Activated CD4-positive, alpha-beta T cell treated with anti-CD3 and anti-CD28 coated beads for 36 hours (primary cell): ENCODE measurements at places on chromosomes 3 and 15. TPM values are rescaled to one million over a fixed set of nuclear protein-coding genes. Genes with fewer than 3 reads are reported as not detected.
A peak's percentile ranks its signal among the peaks of the same experiment; 100 is the strongest.

- H3K27ac ChIP-seq, result no peak overlapping the region
- H3K27me3 ChIP-seq, result peaks cover 7% of the 10 kb centered on the region
- no peak for DNase-seq
- H3K4me1 ChIP-seq, result no peaks in the 10 kb centered on the region
- no peak overlapping the region for H3K4me3 ChIP-seq
These were observed 99.5 kb downstream of the SV2B start for GRCh38 chr15:91199511-91199910.

DNA sequence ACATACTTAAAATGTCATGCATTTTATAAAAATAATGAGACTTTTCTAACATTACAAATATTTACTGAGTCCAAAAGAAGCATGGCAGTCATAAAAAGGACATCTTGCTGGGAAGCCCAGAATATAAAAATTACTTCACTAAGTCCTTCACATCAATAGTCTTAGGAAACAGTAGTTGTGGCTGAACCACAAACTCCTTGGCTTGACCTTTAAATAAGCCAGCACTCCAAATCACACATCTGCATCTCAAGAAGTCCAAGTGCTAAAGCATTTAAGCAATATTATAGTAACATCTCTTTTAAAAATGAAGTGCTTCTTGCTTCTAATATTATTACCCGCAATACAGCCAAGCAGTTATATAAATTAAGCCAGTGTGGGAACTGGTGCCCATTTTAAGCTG lies 8.8 kb downstream of the CCNL1 start:
- H3K4me3 ChIP-seq, result no peak overlapping the region
- no peak for DNase-seq
- peaks cover 66% of the 10 kb centered on the region for H3K4me1 ChIP-seq
- peaks cover 85% of the 10 kb centered on the region for H3K36me3 ChIP-seq
- peak overlapping the region; percentile 79 for H3K27ac ChIP-seq
- no peaks in the 10 kb centered on the region for H3K27me3 ChIP-seq

DNA sequence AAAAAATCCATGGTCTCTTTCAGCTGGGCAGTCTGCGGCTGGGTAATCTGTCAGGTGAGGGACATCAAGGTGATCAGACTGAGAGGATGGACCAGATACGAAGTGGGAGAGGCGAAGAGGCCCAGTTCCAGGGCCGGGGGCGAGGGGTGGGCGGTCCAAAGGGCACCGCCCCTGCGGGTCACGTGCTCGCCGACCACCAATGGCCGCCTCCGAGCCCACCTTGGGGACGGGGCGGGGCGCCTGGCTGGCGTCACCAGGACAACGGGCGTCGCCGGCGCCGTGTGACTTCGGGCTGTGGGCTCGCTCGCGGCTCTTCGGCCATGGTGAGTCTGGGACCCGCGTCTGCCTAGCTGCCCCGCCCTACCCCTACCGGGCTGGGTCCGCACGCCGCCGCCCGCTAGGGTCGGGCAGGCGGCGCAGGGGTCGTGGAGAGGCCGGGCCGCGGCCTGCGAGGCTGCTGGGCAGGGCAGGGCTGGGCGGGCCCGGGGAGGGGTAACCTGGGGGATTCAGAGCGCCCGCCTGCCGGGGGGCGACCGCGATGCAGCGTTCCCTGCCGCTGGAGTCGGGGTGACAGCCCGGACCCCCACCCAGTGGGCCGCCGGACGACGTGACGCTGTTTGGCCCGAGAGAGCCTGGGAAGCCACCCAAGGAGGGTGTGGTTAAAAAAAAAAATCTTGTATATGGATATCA lies at the start of gene FBXL2:
Gene FBXL2 (plus strand): TSS at position 250 of the 690 bp plus-strand sequence. CDS start 71 bp downstream, at position 321.
- H3K27ac ChIP-seq, result no peak within 1 kb of the TSS
- peak; percentile 57 for DNase-seq
- no peaks in the 10 kb centered on the region for H3K36me3 ChIP-seq
- peak within 1 kb of the TSS; percentile 46 for H3K4me3 ChIP-seq
- peaks cover 5% of the 10 kb centered on the region for H3K4me1 ChIP-seq
- peaks cover 27% of the 10 kb centered on the region for H3K27me3 ChIP-seq

NAALADL2 gene
- not detected for total RNA-seq

DGKG gene
- 0.71 TPM for total RNA-seq

KBTBD12 gene
- total RNA-seq, result not detected

- H3K4me3 ChIP-seq, result peak overlapping the region; percentile 23
- no peak for DNase-seq
- H3K27me3 ChIP-seq, result peaks cover 38% of the 10 kb centered on the region
- H3K27ac ChIP-seq, result no peak overlapping the region
- H3K4me1 ChIP-seq, result peaks cover 6% of the 10 kb centered on the region
These were observed 943 bp upstream of the PCSK6 start for GRCh38 chr15:101490408-101490891.

GRCh38 chr3:4994823-4995499 lies 15.7 kb downstream of the BHLHE40 start:
- H3K36me3 ChIP-seq, result no peaks in the 10 kb centered on the region
- no peak for DNase-seq
- H3K27ac ChIP-seq, result peak overlapping the region; percentile 34
- peaks cover 20% of the 10 kb centered on the region for H3K4me1 ChIP-seq
- no peaks in the 10 kb centered on the region for H3K27me3 ChIP-seq

DNA sequence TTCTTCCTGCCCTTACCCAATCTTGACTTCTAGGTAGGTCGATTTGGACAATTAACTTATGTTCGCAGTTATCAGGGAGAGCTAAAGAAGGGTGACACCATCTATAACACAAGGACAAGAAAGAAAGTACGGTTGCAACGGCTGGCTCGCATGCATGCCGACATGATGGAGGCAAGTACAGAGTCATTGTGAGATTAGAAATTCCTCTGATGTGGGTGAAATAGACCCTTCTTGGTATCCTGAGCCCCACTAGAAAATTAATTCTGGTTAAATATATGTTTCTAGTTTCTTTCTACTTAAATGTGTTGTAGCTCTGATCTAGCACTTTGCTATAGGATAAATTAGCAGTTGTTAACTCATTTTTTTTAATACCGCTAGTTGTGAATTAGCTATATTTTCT lies 13.6 kb downstream of the LXN start:
- no peaks in the 10 kb centered on the region for H3K27me3 ChIP-seq
- H3K27ac ChIP-seq, result peak overlapping the region; percentile 2
- H3K4me1 ChIP-seq, result peaks cover 11% of the 10 kb centered on the region
- H3K36me3 ChIP-seq, result peaks cover 39% of the 10 kb centered on the region
- DNase-seq, result no peak
